ENCODE measurements at places on chromosomes 12 and 14. TPM values are rescaled to one million over a fixed set of nuclear protein-coding genes. Genes with fewer than 3 reads are reported as not detected.

Gene TSPAN9
- 35.2 TPM for total RNA-seq

Gene GALNT9
- 0.51 TPM for total RNA-seq

Gene CRIP2
- total RNA-seq, result 68.5 TPM

Gene LRFN5
- 3.6 TPM for total RNA-seq

Gene TTC6
- total RNA-seq, result 0.17 TPM

Gene CLEC2B
- 15.7 TPM for total RNA-seq

Gene KDM2B
- total RNA-seq, result 21.6 TPM

Gene PSMB5
- total RNA-seq, result 166 TPM

Gene MEG3
- total RNA-seq, result 95.0 TPM

Gene PTGDR
- not detected for total RNA-seq

Gene RPL10L
- total RNA-seq, result not detected

Gene PRR4
- 0.77 TPM for total RNA-seq

Gene LALBA
- not detected for total RNA-seq

Gene EPS8
- 71.4 TPM for total RNA-seq

Gene KRT83
- total RNA-seq, result not detected

Gene TC2N
- 0.26 TPM for total RNA-seq

Gene HOXC5
- total RNA-seq, result not detected

Gene TRPV4
- 0.51 TPM for total RNA-seq

Gene SPIC
- total RNA-seq, result not detected

Gene SLC41A2
- 22.8 TPM for total RNA-seq

Gene HOXC9
- total RNA-seq, result 0.26 TPM

Gene PSMB11
- total RNA-seq, result under 0.01 TPM

Gene SALL2
- total RNA-seq, result 3.5 TPM

Gene USP44
- total RNA-seq, result 27.4 TPM

Gene FANCM
- 3.1 TPM for total RNA-seq

Gene TGFB3
- 10.5 TPM for total RNA-seq

Gene MYH7
- total RNA-seq, result not detected

Gene BCDIN3D
- 7.2 TPM for total RNA-seq

Gene KRT6A
- not detected for total RNA-seq

Gene INSM2
- total RNA-seq, result not detected

Gene GLIPR1L1
- not detected for total RNA-seq

Gene XPOT
- 205 TPM for total RNA-seq

Gene SLCO1B1
- not detected for total RNA-seq

Gene AJUBA
- total RNA-seq, result 57.0 TPM

Gene TMEM63C
- not detected for total RNA-seq

Gene OTOGL
- under 0.01 TPM for total RNA-seq

Gene JDP2
- total RNA-seq, result 95.3 TPM

Gene RNASE7
- total RNA-seq, result not detected

Gene OVCH1
- total RNA-seq, result 0.51 TPM

Gene GLS2
- total RNA-seq, result under 0.01 TPM

Gene PMEL
- total RNA-seq, result 0.26 TPM

Gene RIN3
- 5.4 TPM for total RNA-seq

Gene WNT5B
- total RNA-seq, result 40.3 TPM

Gene GLRX5
- total RNA-seq, result 28.4 TPM

Gene SYT1
- 0.51 TPM for total RNA-seq

Gene RNASE9
- not detected for total RNA-seq
